CD4-positive, alpha-beta T cell treated with Interleukin-4 for 4 hours (primary cell): ENCODE measurements at places on chromosomes 3 and 15.
A peak's percentile ranks its signal among the peaks of the same experiment; 100 is the strongest.

DNA sequence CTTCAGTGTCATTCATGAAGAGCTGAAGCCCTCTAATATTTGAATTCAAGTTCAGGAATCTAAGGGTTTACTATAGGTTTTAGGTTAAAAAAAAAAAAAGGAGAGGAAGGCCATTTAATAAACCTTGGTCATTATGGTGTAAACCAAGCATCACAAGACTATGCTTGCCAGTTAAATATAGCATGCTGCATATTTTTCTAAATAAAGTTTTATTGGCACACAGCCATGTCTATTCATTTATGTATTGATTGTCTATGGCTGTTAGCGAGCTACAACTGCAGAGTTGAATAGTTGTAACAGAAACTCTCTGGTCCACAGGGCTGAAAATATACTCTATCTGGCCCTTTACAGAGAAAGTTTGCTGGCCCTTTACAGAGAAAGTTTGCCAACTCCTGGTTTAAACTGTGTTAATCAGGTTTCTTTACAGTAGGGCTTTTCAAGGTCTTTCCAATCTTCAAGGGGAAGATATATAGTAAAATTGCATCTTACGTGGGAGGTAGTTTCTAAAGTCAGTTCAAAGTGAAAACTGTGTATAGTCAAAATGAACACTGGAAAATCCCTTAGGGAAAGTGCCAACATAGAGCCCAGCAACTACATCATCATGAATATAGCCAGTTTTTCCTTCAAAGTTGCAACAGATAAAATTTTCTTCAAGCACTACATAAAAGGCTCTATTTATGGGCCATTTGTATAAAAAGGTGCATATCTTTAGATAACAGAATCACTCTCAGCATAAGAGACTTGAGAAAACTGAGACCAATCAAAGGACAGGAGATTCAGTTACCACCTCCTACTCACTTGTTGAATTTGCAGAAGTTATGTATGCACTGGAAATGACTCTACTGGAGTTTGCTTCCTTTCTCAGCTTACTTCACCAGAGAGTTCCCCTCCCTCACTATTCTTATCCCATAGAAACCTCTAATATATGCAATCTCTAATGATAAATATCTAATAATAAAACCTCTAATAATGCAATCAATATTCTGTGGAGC lies 49.7 kb upstream of the FRMD4B start:
- no peak for DNase-seq

- no peak for DNase-seq
Measured at GRCh38 chr3:172231318-172231901, 192.0 kb downstream of the FNDC3B start.

GRCh38 chr3:20658491-20658890 lies 472.5 kb upstream of the SGO1 start:
- no peak for DNase-seq

GRCh38 chr3:104810896-104811295 lies 555.8 kb upstream of the ALCAM start:
- no peak for DNase-seq

DNA sequence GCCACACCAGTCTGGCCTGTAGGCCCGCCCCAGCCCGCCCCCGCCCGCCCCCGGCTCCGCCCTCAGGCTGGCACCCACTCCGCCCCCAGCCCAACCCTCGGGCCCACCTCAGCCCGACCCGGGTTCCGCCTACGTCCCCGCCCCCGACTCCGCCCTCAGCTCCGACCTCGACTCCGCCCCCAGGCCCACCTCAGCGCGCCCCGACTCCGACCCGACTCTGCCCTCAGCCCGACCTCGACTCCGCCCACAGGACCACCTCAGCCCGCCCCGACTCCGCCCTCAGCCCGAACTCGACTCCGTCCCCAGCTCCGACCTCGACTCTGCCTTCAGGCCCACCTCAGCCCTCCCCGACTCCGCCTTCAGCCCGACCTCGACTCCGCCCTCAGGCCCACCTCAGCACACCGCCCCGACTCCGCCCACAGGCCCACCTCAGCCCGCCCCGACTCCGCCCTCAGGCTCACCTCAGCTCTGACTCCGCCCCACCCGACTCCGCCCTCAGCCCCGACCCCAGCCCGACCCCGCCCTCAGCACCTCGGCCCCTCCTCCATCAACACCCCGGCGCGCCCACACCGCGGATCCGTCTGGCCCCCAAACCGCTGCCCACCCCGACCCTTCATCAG lies at the start of gene RAB43:
Gene RAB43 (minus strand): TSS at position 13 of the 620 bp plus-strand sequence. CDS start 315 bp downstream, outside the sequence.
- peak; percentile 79 for DNase-seq

DNA sequence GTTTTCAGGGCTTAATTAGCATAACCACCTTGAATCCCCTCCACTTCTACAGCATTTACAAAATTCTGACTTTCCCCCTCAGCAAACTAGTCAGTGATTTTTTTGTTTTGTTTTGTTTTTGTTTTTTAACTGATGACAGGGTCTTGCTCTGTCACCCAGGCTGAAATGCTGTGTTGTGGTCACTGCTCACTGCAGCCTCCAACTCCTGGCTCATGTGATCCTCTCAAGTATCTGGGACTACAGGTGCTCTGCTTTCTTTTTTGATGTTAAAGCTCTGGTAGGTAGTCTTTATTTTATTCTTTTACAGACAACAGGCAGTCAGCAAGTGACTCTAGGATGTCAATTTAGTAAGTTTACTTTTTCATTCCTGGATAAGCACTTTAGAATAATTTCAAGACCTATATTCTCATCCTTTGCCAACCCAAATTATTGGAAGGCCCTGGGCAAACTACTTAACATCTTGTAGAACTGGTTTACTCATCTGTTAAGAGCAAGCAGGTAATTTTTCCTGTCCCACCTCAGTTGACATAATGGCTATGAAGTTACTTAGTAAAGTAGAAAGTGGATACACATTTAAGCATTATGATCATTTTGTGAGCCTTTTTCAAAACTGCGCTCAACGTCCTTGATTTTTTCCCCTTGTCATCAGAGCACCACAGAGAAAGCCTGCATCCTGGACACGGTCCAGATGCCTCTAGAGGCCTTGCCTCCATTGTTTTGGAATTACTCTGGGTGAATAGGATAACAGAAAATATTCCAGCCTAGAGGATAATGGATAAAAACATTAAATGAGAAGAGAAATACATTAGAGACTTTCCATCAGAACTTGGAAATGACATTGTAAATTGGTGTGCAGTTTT lies 69.9 kb upstream of the NDUFB4 start:
- DNase-seq, result no peak

DNA sequence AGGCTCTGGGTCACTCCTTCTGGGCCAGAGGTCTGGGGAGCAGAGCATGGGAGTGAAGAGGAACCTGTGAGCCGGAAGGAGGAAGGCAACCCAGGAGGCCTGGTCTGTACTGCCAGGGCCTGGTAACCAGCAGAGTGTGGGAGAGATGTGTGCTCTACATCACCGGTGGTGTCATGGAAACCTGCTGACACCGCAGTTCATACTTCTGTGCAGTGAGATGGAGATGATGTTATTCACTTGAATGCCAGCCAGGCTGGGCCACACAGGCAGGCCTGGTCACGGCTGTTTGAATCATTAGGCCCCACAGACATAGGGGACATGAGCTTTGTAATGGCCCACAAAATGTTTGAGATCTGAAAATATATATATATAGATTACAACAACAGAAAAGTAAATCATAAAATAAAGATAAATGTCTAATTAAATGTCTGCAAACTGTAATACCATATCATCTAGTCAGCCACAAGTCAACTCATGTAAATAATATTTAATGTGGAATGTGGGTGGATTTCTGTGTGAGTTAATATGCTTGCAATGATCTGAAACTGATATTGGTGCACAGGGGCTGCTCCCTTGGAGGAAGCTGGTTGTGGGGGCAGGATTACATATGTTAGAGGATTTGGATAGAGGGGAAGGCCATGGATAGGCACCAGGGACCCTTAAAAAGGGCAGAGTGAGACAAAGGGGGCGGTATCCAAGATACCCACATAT lies 108.5 kb upstream of the PFN2 start:
- DNase-seq, result no peak

DNA sequence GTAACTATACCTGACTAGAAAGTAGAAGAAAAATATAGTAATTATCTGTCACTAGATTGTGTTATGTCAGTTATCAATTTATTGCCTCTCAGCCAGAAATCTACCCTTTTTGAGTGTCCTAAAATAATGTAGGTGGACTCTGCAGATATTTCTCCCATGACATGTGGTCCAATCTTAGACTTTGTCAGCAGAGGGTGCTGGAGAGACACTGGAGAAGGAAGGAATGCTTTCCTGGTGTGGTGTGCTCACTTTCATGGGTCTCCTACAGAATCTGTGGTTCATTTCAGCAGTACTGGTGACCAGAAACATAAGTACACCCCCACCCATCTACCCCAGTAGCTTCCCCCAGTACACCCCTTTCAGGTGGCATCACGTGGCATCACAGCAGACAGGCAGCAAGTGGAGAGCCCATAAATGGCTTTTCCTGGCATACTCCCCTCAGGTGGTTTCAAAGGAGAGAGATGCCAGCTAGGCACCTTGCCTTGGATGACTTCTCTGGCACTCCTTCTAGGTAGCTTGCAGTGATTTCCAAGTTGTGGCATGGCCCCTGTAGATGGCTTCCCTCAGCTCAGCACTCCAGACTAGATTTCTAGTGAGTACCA lies 114.7 kb downstream of the GADL1 start:
- peak; percentile 10 for DNase-seq

- DNase-seq, result no peak
Measured at GRCh38 chr15:51185213-51186159, 90.8 kb upstream of the TNFAIP8L3 start.

DNA sequence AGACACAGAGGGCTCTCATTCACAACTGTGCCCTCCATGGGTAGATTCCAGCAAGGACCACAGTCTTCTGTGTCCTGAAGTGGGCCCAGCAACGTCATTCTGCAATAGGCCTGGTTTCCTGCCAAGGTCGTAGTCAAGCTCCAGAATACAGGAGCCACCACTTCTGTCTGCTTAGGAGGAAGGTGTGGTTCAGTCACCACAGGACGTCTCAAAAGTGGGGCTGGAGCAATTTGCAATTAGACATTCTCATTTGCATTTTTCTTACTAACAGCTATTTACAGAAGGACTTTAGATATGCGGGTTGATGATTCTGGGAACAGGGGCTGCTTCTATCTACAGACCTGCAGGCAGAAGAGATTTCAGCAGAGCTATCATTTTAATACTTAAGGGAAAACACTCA lies 58.7 kb upstream of the MYRIP start:
- DNase-seq, result no peak

- no peak for DNase-seq
Measured at GRCh38 chr15:85865070-85865684, 70.5 kb upstream of the KLHL25 start.

GRCh38 chr3:5754602-5755001 lies 567.1 kb downstream of the EDEM1 start:
- no peak for DNase-seq

GRCh38 chr3:190983875-190984274 lies 121.4 kb upstream of the GMNC start:
- no peak for DNase-seq

GRCh38 chr3:139425745-139426400 lies 36.4 kb upstream of the COPB2 start:
- no peak for DNase-seq

DNA sequence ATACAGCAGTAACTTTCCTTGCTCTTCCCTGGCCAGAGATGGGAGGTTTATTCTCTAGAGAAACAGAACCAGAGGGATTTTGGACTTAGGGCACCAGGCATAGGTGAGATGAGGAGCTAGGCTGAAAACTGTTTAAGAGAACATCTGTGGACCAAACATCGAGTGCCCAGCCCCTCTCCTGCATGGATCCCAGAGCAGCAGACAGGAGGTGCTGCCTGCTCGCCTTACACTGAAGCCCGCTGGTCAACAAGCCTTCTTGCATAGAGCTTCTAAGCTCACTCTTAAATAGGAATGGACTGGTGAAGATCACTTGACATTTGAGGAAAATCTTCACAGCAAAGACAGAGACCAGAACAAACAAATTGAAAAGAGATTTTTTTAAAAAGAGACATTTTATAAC lies 41.2 kb downstream of the PARP15 start:
- DNase-seq, result no peak

DNA sequence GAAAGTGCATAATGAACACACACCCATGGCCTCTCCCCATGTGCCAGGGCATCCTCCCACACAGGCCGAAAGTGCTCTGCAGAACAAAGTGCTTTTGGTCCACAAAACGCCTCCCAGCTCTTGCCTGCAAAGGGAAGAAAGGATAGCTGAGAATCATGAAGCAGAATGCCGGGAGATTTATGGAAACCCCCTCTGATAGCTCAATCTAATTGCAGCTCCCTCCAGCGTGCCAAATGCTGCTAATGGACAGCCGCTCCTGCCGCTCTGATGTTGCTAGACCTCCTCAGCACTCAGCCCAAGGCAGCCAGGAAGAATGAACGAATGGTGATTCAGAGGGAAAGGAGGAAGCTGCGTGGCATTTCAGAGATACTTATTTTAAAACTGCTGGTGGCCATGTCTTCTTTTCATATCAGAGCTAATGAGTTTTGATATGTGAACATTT lies 145.3 kb downstream of the TJP1 start:
- DNase-seq, result no peak

DNA sequence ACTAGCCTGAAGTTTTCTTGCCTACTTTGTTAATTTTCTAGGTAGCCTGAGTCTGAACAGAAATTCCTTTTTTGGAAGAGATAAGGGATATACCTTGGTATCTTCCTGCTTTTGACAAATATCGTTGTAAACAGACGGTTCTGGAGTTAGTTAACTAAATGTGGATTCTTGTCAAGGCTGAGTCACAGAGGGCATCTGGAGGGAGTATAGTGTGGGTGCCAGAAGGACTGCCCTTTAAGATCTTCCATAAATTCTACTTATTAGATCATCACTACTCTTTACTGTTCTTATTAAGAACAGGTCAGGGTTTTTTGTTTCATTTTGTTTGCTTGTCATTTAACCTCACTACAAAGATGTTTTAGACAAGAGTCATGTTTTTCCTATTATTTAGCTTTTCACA lies 125.3 kb upstream of the SKOR1 start:
- no peak for DNase-seq

- no peak for DNase-seq
Measured at GRCh38 chr15:101022306-101022705, 103.1 kb downstream of the LRRK1 start.

GRCh38 chr15:100372739-100373119 lies 31.0 kb upstream of the ADAMTS17 start:
- no peak for DNase-seq

DNA sequence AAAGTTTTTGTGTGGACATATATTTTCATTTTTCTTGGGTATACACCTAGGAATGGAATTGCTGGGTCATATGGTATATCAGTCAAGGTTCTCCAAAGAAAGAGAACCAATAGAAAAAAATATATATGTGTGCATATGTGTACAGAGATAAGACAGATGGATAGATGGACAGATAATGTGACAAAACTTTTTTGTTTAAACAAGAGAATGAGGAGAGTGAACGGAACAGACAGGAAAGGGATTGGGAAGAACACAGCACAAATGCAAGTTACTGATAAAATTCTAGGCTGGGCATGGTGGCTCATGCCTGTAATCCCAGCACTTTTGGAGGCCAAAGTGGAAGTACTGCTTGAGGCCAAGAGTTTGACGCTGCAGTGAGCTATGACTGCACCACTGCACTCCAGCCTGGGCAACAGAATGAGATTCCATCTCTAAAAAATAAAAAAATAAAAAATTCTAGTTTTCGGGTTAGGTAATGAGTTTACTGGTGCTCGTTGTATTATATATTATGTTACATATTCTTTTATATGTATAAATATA lies 50.0 kb downstream of the HSPBAP1 start:
- no peak for DNase-seq

- no peak for DNase-seq
Measured at GRCh38 chr3:137763594-137763938, 549 bp upstream of the SOX14 start.
